ENCODE measurements at places on chromosomes 12 and 14. TPM values are rescaled to one million over a fixed set of nuclear protein-coding genes. Genes with fewer than 3 reads are reported as not detected.

GPRC5A gene
- polyA plus RNA-seq: 1.9 TPM

LRP1 gene
- 95.2 TPM for polyA plus RNA-seq

DNA sequence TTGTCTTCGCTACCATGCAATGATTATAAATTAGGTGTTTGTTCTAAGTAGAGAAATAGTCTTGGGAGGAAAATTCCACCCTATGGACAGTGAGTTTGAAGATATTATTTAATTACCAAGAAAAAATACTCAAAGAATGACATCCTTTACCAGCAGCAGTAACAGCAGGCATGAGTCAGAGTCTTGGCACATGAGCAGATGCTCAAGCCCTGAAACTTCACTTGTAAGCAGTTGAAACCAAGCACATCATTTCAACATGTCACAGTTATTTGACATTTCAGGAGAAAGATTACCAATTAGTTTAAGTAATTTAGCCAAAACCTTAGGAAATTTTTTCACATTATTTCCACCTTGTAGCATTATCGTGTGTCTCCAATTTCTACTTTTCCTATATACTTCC lies 99.2 kb downstream of the C12orf50 start:
- DNase-seq: no peak

SLC25A47 gene
- polyA plus RNA-seq: 0.10 TPM

GRCh38 chr14:88016768-88017167 lies 11.8 kb downstream of the GPR65 start:
- DNase-seq: no peak

- no peak for DNase-seq
Observed at GRCh38 chr12:103802586-103802886, 38.5 kb downstream of the NT5DC3 start.

KRT77 gene
- not detected for polyA plus RNA-seq

RNASE3 gene
- polyA plus RNA-seq: 0.28 TPM

DNA sequence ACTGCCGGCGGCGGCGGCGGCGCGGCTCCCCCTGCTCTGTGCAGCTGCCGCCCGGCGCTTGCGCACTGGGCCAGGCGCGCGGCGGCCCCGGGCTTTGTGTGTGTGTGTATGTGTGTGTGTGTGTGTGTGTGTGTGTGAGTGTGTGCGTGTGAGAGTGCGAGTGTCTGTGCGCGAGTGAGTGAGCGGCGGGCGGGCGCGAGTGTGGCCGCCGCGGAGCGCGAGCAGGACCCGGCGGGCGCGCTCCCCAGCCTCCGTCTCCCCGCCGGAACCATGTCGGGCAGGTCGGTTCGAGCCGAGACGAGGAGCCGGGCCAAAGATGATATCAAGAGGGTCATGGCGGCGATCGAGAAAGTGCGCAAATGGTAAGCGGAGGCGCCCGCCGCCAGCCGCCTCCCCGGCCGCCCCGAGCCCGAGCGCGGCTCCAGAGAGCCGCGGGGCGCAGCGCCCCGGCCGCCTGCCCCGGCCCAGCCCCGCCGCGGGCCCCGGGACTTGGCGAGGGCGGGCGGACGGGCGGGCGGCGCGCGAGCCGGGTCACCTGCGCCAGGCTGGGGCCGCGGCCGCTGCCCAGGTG lies at the start of gene BCL7A:
Gene BCL7A (plus strand): TSS at position 63 of the 571 bp plus-strand sequence. CDS start 208 bp downstream, at position 271.
- peak; percentile 45 for DNase-seq

NOPCHAP1 gene
- 11.4 TPM for polyA plus RNA-seq

DHRS2 gene
- polyA plus RNA-seq: 0.11 TPM

RECQL gene
- polyA plus RNA-seq: 29.5 TPM

GRCh38 chr12:105423921-105424320 lies 93.4 kb downstream of the C12orf75 start:
- no peak for DNase-seq

GRIP1 gene
- polyA plus RNA-seq: 1.1 TPM

DNA sequence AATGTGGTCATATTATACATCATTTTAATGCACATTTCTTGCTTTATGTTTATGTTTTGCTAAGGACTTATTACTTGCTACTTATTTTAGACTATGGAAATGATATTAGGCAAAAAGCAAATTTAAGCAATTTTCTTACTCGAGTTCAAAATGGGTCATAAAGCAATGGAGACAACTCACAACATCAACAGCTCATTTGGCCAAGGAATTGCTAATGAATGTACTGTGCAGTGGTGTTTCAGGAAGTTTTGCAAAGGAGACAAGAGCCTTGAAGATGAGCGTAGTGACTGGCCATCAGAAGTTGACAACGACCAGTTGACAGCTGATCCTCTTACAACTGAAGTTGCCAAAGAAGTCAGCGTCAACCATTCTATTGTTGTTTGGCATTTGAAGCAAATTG lies 831.8 kb upstream of the SEL1L start:
- DNase-seq: no peak

GRCh38 chr12:47071241-47071852 lies 8.1 kb upstream of the PCED1B start:
- no peak for DNase-seq

- no peak for DNase-seq
Observed at GRCh38 chr14:59634617-59635016, 58.0 kb upstream of the CCDC175 start.

DNA sequence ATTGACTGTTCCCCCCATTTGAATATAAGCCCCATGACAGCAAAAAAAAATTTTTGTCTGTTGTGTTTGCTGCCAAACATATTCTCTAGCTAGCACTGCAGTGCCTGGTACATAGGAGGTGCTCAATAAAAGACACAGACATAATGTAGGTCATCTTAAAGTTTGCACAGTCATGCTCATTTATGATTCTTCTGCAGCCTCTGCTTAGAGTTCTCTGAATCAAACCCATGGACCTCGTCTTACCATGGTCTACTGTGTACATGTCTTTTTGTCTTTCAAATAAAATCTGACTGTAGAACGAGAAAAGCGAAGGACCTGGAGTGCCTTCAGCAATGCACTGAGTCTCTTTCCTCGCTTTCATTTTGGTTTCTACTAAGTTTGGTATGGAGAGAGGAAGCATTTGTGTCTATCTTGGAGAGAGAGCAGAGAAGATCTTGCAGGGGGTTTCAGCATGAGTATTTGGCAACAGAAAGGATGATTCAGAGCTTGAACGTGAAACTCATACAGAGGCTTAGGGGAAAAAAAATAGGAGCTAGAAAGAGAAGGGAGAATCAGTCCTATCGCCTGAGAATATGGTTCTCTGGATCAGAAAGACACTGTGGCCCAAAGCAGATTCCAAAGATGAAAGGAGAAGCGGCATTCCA lies 38.8 kb upstream of the TMCC3 start:
- DNase-seq: no peak

- no peak for DNase-seq
Observed at GRCh38 chr14:22052795-22053194, 379.2 kb upstream of the OR4E1 start.

BTBD7 gene
- 19.3 TPM for polyA plus RNA-seq

KRT79 gene
- not detected for polyA plus RNA-seq

GRCh38 chr12:127052511-127053232 lies 1214.3 kb upstream of the TMEM132C start:
- DNase-seq: no peak

GRCh38 chr14:90820958-90821357 lies 4.7 kb upstream of the TTC7B start:
- no peak for DNase-seq

GRCh38 chr12:104686196-104686595 lies 229.4 kb downstream of the CHST11 start:
- DNase-seq: no peak

OAS2 gene
- polyA plus RNA-seq: 2.1 TPM

DNA sequence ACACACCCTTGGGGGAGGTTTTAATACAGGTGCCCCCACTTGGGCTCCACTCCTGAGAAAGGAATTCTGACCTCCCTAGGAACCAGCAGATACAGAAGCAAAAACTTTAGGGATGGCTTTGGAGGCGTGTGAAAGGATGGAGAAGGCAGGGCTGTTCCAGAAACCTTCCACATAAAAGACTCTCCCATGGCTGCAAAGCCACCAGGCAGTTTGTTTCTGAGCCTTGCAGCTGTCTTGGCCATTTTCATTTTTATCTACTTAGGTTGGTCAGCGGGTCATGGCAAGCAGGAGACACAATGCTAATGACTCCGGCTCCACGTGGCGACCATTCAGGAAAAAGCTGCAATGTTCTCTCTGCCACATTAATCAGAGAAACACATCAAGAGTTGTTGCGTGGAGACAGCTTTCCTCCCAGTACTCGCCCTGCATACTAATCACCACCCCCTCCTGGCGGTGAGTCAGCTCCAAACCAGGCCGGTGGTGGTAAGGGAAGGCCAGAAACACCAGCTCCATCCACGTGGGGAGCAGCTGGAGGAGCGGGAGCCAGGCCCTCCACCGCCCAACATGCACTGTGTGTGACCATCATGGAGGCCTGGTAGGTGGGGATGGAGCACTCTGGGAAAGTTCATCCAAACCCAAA lies 30.9 kb upstream of the IRF2BPL start:
- DNase-seq: no peak

GRCh38 chr12:126883697-126884096 lies 1383.3 kb upstream of the TMEM132C start:
- DNase-seq: peak; percentile 8
